ENCODE measurements at places on chromosomes 11 and 22. TPM values are rescaled to one million over a fixed set of nuclear protein-coding genes. Genes with fewer than 3 reads are reported as not detected.
A peak's percentile ranks its signal among the peaks of the same experiment; 100 is the strongest.

CLDN5 gene
- total RNA-seq = not detected

GRCh38 chr11:80155412-80156017, 714.7 kb upstream of the TENM4 start:
- H3K27ac ChIP-seq = no peak overlapping the region
- DNase-seq = no peak
- peaks cover 8% of the 10 kb centered on the region for H3K27me3 ChIP-seq
- no peaks in the 10 kb centered on the region for H3K36me3 ChIP-seq

DNA sequence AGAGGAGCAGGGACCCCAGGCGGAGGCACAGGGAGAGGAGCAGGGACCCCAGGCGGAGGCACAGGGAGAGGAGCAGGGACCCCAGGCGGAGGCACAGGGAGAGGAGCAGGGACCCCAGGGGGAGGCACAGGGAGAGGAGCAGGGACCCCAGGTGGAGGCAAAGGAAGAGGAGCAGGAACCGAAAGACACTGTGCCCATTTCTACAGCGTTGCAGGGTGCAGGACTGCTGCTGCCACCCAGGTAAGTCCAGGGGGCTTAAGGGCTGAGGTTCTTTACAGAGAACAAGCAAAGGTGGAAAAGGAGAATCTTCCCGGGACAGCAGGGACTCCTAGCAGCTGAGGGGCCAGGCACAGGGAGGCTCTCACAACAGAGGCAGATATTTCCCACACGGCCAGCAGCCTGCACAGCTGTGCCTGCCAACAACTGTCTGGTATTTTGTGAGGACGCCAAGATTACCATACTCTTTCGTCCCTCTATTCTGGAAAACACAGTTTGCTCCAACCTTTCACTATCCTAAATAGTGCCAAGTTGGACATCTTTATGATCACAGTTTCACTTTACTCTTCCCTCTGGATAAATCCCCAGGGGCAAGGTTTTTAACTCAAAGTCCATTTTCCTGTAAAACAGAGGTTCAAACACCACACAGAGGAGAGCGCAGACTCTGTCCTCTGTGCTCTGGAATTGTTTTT, 39.4 kb downstream of the SHANK2 start:
- H3K27ac ChIP-seq = no peak overlapping the region
- DNase-seq = no peak
- H3K27me3 ChIP-seq = peaks cover 6% of the 10 kb centered on the region
- no peak overlapping the region for H3K4me3 ChIP-seq
- no peaks in the 10 kb centered on the region for H3K36me3 ChIP-seq
- H3K4me1 ChIP-seq = no peaks in the 10 kb centered on the region

DNA sequence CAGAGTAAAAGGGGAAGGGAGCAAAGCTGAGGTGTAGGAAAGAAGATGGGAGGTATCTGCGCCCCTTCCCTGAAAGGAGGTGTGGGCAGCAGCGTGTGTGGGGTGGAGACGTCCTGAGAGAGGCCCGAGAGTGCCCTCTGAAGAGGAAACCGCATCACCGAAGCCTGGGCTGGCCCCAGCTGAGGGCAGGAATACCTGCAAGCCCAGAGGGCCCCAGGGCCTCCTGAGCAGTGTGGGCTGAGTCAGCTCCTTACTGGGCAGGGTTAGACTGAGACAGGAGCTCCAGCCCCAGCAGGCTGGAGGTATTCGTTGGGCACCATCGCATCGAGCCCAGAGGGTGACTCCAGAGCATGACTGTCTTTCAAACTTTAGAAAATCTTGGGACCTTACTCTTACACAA, 534.0 kb upstream of the B3GAT1 start:
- H3K27ac ChIP-seq = no peak overlapping the region
- DNase-seq = no peak
- H3K4me3 ChIP-seq = no peak overlapping the region
- H3K27me3 ChIP-seq = no peaks in the 10 kb centered on the region

- peak overlapping the region; percentile 5 for H3K27ac ChIP-seq
- no peak overlapping the region for H3K4me3 ChIP-seq
- no peak for DNase-seq
- peaks cover 30% of the 10 kb centered on the region for H3K36me3 ChIP-seq
- H3K27me3 ChIP-seq = no peaks in the 10 kb centered on the region
Measured at GRCh38 chr11:88114486-88115045, 60.7 kb downstream of the RAB38 start.

DNA sequence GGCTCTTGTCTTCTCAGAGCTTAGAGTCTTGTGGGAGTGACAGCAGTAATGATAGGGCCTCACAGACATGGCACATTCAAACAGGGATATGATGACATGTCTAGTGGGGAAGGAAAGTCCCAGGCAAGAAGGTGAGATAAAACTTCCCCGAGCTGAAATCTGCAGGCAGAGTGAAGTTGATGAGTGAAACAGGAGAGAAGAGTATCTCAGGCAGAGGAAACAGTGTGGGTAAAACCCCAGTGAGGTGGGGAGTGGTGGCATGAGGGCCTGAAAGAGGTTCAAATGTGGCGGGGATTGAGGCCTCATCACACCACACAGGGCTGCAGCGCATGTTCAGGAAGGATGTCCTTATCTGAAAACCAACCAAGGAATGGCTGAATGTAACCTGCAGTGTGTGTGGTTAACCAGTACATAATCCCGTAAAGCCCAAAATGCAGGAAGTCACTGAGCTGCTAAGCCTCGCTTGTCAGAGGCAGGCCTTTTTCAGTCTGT, 153.8 kb upstream of the E2F8 start:
- DNase-seq = no peak
- no peak overlapping the region for H3K4me3 ChIP-seq
- H3K36me3 ChIP-seq = no peaks in the 10 kb centered on the region
- H3K4me1 ChIP-seq = no peaks in the 10 kb centered on the region
- no peak overlapping the region for H3K27ac ChIP-seq
